ENCODE measurements at places on chromosomes 16 and 17.

- DNase-seq, result no peak
Measured at GRCh38 chr16:56987692-56988091, 1.7 kb upstream of the NLRC5 start.

GRCh38 chr16:30064729-30065101 lies 845 bp upstream of the ALDOA start:
- DNase-seq, result no peak

- DNase-seq, result peak; percentile 13
Measured at GRCh38 chr16:30482366-30482765, 9.8 kb downstream of the ITGAL start.

- no peak for DNase-seq
Measured at GRCh38 chr16:75014318-75014717, 15.5 kb downstream of the ZNRF1 start.

- DNase-seq, result peak; percentile 32
Measured at GRCh38 chr16:87715658-87716057, 50.1 kb downstream of the KLHDC4 start.

- DNase-seq, result no peak
Measured at GRCh38 chr16:13300066-13300840, 398.9 kb downstream of the SHISA9 start.

GRCh38 chr17:41393826-41394225 lies 3.6 kb downstream of the KRT31 start:
- no peak for DNase-seq

DNA sequence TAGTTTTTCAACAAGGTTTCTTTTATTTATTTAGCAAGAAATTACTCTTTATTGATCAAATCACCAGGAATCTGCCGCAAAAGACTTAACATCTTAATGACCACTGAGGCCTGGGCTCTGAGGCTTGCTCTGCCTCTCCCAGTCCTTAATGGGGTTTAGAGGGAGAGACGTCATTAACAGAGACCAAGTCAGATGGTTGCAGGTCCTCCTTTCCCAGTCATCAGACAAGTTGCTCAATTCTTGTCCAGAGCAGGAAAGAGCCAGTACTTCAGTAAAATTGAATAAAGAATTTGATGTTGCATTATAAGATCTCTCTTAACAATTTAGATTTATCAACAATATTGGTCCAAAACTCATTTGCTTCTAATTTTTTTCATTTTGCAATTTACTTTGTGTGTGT lies 2.0 kb downstream of the SEPHS2 start:
- DNase-seq, result no peak

DNA sequence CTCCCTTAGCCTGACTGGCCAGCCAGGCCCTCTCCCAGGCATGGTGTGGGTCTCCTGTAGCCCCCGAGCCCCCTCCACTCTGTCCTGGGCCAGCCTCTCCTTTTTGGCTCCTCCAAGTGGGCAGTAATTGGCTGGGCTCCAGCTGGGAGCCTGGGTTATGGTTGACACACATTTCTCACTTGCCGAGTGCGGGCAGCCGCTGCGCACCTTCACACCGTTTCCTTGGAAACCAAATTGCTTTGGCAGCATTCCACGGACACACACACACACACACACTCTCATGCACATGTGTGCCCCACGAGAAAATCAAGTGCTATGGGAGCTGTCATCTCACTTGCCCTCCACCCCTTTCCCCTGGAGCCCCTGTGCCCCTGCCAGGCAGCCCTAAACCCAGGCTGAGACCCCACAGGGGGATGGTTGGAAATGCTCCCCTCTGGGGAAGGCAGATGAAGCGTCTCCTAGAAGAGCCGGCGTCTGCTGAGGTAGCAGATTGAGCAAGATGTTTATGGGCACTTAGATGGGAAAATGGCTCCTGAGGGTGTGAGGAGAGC lies 402.7 kb upstream of the TNRC6C start:
- no peak for DNase-seq

GRCh38 chr17:81713556-81714411 lies 1.7 kb downstream of the SLC25A10 start:
- no peak for DNase-seq

- no peak for DNase-seq
Measured at GRCh38 chr17:4516735-4517134, 18.1 kb downstream of the SPNS2 start.

DNA sequence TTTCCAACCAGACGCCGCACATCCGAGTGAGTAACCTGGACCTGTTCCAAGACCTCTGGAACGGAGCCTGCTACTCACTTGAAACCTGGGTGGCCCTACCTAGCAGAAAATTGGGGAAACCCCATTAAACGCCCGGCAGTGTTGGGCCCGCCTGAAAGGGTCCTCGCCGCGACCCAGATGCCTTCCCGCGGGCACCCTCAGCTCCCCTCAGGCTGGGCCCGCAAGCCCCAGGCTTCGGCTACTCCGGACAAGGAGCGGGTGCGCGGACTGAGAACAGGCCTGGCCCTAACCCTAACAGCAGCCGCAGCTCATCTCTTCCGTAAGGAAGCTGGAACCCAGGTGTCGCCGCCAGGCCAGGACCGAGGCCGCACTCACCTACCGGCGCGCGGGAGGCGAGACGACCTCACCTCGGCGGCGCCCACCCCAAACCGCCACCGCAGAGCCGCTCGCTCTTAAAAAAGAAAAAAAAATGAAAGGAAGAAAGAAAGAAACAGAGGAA lies 344 bp downstream of the PSME3IP1 start:
- DNase-seq, result peak; percentile 64

- peak; percentile 4 for DNase-seq
Measured at GRCh38 chr16:64440005-64440404, 681.9 kb downstream of the CDH11 start.

GRCh38 chr16:88813269-88814143 lies 1.8 kb upstream of the APRT start:
- DNase-seq, result no peak

DNA sequence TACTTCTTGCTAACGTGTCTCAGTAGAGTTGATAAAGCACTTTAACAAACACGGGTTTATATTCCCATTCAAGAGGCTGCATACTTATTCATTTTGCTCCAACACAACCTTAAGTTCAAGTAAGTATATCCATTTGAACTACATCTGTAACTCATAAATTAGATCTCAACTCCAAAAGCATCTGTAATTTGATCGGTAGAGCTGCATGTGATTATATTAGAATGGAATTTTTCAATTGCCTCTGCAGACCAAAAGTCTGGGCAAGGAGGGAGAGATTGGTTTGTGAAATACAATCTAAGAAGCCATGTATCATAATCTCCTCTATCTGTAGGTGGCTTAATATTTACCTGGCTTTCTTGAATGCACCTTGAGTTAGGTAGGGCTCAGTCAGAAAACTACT lies 371.0 kb downstream of the RBFOX1 start:
- DNase-seq, result no peak

DNA sequence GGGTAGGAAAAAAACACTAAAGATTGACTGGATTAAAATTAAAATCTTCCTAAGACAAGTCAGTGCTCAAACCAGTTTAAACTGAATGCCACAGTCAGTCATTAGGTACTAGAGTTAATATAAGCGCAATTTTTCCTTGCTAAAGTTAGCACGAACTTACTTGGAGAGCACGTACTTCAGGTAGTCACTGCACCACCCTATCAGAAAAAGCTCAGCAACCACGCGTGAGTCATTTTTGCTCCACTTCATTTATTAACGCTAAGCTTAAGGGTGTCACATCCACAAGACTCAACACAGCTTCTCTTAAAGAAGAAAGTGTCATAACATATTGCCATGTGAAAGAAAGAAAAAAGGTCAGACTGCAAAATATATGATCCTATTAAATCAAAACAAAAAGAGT lies 53.1 kb downstream of the TEX2 start:
- DNase-seq, result no peak

GRCh38 chr17:75773121-75773807 lies 8.3 kb upstream of the GALK1 start:
- DNase-seq, result no peak

DNA sequence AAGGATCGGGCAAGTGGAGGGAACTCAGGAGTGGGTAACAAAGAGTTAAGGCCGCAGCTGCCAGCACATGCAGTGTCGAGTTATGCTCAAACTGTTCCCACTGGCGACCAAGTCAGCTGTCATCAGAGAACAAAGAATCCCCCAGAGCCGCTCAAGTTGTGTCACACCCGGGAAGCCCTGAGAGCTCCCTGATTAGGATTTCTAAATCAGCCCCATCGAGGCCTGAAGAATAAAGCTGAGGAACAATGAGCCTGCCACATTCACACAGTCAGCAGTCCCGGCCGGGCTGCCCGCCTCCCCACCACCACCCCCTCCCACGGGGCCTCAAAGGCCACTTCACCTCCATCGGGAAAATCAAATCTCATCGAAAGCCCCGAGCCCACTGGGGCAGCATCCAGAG lies 84.5 kb downstream of the SOX9 start:
- DNase-seq, result no peak

- no peak for DNase-seq
Measured at GRCh38 chr17:48925991-48926342, 17.8 kb downstream of the UBE2Z start.

GRCh38 chr17:6241996-6242395 lies 171.8 kb downstream of the WSCD1 start:
- DNase-seq, result no peak

DNA sequence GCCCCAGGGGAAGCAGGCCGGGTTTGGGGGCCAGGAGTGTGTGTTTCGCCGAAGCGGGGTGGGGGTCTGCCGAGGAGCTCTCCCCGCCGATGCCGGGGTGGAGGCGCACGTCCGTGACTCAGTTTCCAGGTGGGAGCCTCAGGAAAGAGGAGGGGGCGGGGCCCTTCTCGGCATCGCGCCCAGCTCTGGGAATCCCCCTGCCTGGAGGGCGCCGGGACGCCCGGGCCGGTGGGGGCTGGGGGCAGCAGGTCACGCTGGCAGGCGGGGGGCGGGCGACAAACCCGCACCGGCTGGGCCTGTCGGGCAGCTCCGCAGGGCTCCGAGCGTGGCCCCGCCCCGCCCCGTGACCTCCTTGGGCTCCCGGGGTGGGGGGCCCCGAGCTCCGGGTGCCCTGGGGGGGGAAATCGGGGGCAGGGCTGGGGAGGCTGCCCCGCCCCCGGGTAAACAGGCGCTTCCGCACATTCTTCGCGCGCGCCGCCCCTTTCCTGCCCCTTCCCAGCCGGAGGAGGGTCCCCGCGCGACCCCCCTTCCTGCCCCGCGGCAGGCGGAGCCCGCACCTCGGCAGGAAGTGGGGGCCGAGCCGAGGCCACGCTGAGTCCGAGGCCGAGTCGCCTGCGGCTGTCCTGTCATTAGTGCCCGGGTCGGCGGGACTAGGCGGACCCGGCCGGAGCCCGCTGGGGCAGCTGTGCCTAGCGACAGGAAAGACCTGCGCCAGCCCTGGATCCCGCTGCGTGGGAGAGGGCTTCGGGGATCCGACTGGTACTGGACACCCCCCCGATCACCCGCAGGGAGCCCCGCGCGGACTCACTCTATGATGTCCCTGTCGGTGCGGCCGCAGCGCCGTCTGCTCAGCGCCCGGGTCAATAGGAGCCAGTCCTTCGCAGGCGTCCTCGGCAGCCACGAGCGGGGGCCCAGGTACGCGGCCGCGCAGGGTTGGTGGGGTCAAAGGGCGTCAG lies 9.3 kb downstream of the RIPOR1 start:
- peak; percentile 75 for DNase-seq

DNA sequence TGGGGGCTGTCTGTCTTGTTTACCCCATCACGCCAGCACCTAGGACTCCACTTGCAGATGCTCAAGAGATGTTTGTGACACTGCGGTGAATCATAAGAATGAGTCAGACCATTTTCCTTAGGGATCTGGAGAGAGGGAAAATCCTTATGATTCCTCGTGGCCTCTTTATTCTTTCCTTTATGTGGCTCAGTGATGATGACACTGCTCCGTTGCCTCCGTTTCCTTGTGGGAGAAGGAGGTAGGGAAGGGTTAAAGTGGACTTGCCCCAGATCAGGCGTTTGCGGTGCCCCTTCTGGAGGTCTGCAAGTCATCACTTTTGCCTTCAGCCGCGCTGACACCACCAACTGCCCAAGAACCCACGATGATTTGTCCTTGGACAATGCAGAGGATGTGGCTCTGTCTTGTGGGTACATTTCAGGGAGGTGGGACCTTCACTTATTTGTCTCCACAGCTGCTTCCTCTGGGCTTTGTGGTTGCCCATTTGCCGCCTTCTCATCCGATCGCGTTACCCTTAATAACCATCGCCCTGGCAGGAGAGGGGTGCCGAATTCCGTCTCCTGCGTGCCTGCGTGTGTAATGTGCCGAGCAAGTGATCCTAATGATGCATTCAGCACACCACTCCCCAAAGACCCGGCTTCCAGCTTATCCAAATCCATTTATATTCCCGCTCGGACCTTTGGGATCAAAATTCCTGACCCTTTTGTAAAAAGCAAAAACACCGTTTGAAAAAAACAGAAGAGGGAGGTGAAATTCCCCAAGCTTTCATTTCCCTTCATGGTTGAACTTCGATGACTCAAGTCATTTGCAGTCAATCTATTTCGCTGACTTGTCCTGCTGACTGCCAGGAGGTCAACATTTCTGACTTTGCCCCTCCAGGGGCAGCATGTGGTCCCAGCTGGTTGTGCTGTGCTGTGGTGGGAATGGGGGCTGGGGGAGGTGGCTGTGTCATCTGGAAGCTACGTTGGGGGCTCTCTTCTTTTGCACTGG lies 87.2 kb upstream of the IRX3 start:
- peak; percentile 93 for DNase-seq

GRCh38 chr17:60145006-60145935 lies 4.5 kb upstream of the CA4 start:
- no peak for DNase-seq

GRCh38 chr16:14682121-14682520 lies 12.0 kb downstream of the PLA2G10 start:
- no peak for DNase-seq

DNA sequence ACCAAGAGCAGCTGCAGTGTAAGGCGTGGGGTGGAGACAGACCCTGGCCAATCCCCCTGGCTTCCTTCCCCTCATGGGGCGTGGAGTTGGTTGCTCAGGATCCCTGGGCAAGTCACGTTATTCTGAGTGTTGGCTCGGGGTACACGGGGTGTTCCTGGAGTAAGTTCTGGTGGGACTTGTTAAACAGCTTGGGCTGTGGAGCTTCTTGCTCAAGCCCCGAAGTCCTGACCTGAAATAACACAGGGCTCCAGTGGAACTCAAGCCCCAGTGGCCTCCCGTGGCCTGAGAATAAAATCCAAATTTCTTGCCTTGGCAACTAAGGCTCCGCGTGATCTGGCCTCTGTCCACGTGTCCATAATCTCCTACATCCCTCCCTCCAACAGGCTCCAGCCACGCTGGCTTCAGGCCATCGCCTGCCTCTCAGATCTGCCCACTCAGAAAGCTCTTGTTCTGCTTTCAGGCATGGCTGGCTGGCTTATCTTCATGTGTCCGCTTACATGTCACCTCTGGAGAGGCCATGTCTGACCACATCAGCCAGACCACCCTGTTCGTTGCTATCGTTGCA lies 49.3 kb upstream of the BCO1 start:
- no peak for DNase-seq

GRCh38 chr17:12391468-12391867 lies 274.2 kb upstream of the MYOCD start:
- DNase-seq, result peak; percentile 34
